ENCODE measurements at places on chromosomes 6 and 20. TPM values are rescaled to one million over a fixed set of nuclear protein-coding genes. Genes with fewer than 3 reads are reported as not detected.

The MLIP gene
- not detected for total RNA-seq

The KIF13A gene
- 0.19 TPM for total RNA-seq

The GPR63 gene
- total RNA-seq = 1.7 TPM

The DUSP15 gene
- not detected for total RNA-seq

The LAMA4 gene
- not detected for total RNA-seq

The FOXQ1 gene
- total RNA-seq = not detected

The POU5F1 gene
- not detected for total RNA-seq

The C6orf15 gene
- not detected for total RNA-seq

The SNAP91 gene
- not detected for total RNA-seq

The RAB32 gene
- total RNA-seq = not detected

The ILRUN gene
- total RNA-seq = 49.0 TPM

The WFDC12 gene
- not detected for total RNA-seq

The LRP11 gene
- total RNA-seq = 4.1 TPM

The EPPIN gene
- total RNA-seq = not detected

The SLC22A1 gene
- 0.75 TPM for total RNA-seq

The TBX18 gene
- not detected for total RNA-seq

The OR2J3 gene
- not detected for total RNA-seq

The LAMA2 gene
- 1.2 TPM for total RNA-seq

The SLC12A5 gene
- total RNA-seq = not detected

The MAK gene
- total RNA-seq = 2.5 TPM

The ALDH8A1 gene
- 0.91 TPM for total RNA-seq

The DPPA5 gene
- total RNA-seq = not detected

The FAM184A gene
- 3.4 TPM for total RNA-seq

The OR12D3 gene
- total RNA-seq = not detected

The PRDM13 gene
- 0.11 TPM for total RNA-seq
